Activated naive CD4-positive, alpha-beta T cell treated with anti-CD3 and anti-CD28 coated beads, Interleukin-2, amount 50 U/mL, for 16 hours (primary cell): ENCODE measurements at places on chromosomes 13 and 19.

DNA sequence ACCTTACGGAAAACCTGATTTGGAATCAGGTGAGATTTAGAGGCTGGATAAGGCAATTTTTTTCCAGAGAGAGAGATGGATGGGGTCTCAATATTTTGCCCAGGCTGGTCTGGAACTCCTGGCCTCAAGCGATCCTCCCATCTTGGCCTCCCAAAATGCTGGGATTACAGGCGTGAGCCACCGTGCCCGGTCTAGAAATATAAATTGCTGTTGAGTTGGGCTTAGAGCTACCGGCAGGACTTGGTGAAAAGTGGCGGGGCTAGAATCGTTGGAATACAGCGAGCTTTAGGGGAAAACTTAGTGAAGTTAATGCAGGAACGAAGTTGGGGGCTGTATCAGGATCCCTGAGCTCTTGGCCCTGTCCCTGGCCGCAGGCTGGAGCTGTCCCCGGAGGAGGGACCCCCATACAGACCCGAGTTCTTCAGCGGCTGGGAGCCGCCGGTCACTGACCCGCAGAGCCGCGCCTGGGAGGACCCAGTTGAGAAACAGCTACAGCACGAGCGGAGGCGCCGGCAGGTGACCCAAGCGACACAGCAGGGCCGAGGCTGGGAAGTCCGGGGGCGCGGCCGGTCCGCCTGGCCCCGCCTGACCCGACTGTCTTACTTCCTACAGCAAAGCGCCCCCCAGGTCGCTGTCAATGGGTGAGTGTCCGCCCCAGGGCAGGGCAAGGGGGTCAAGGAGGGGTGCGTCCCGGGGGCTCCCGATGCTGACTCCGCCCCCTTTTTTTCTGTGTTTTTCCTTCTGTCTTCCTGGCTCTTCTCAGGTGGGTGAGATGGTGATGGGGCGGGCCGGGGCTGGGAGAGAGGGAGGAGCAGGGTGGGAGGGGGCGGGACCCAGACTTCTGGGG is 7.6 kb downstream of the EPS8L1 start:
- no peak for DNase-seq

DNA sequence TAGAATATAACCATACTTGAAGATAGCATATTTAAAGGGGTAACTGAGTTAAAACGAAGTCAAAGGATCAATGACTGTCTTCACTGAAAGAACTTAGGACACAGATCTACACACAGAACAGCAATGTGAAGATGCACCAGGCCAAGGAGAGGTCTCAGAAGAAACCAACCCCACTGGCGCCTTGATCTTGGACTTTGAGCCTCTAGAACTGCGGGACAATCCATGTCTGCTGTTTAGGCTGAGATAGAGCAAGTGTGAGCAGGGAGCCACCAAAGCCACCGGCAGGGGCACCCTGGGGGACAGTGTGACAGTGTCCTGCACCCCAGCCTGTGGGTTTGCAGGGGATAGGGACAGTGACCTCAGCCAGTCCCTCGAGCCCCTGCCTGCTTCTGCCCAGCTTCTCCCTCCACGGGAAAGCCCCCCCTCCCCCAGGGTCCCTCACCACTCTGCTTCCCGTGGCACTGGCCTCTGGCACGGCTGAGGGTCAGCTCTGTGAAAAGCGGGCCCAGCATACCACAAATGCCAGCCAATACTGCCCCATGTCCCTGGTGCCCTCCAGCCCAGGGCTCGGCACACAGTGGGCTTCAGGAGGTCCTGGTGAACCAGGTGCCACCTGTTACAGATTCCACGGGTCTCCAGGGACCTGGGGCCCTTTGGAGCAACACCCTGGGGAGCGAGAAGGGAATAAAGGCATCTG is 40.8 kb downstream of the KLF2 start:
- DNase-seq: no peak

- no peak for DNase-seq
These were observed 2.6 kb downstream of the PPP5C start for GRCh38 chr19:46349311-46349993.

GRCh38 chr19:56838024-56838908 is 2.3 kb downstream of the PEG3 start:
- no peak for DNase-seq
